CD4-positive, alpha-beta T cell treated with Interleukin-6 for 4 hours (primary cell): ENCODE measurements at places on chromosomes 4 and X.
A peak's percentile ranks its signal among the peaks of the same experiment; 100 is the strongest.

GRCh38 chr4:39698424-39699009 is 581 bp downstream of the UBE2K start:
- peak; percentile 53 for DNase-seq

- DNase-seq, result no peak
Measured at GRCh38 chr4:163556650-163557391, 62.3 kb downstream of the TMA16 start.

DNA sequence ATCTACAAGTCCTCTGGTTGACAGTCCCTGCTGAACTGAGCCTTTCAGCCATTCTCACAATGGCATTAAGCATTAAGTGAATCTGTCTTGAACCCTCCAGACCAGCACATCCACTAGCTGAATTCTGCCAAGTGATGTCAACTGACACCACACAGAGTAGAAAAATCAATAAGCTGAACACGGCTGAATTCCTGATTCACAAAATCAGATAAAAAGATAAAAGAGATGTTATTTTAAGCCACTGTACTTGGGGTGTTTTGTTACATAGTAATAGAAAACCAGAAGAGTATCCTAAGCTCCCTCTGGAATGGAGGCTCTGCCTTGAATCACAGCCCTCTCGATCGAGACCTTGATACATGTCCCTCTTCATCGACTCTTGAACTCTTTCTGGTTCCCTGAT is 336.5 kb downstream of the DMD start:
- DNase-seq, result no peak

GRCh38 chr4:70496231-70496630 is 22.1 kb upstream of the AMTN start:
- DNase-seq, result no peak

DNA sequence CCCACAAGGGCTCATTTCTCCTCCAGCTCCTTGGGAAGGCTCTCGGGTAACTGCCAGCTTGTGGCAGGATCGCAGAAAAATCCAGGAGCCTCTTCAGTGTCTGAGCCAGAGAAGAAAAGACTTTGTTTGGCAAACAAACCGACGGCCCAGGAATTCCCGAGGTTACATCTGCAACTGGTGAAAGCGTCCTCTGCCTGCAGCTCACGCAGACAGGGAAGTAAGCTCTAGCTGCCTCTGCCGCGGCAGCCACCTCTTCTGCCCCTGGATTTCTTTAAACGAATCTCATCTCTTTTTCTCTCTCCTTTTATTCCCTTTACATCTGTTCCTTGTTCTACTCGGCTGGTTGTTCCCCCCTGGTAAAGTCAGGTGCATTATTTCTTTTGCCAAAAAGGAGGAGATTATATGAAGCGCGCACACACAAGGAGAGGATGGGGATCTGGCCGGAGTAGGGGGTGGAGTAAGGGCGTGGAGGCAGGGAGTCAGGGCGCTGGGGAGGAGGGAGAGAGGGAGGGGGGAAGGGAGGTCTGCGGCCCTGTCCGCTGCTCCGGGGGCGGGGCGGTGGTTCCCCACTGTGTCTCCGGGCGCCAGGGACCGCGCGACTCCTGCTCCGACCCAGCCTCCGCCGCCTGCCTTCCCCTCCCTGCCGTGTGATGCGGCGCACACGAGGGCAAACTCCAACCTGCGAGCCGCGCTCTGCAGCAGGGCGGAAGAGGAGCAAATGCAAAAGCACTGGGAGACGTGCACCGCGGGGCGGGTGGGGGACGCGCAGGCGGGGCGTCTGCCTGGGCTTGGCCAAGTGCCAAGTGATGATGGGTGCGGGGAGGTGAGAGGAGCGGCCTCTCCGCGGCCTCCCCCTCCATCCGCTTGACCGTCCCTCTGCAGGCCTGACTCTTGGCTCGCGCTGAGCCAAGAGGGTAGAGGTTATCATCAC is at the start of gene DCHS2:
TSS of gene DCHS2 (minus strand) at position 459 of the 931 bp plus-strand sequence. CDS start at position 15, 444 bp downstream.
- DNase-seq, result no peak

DNA sequence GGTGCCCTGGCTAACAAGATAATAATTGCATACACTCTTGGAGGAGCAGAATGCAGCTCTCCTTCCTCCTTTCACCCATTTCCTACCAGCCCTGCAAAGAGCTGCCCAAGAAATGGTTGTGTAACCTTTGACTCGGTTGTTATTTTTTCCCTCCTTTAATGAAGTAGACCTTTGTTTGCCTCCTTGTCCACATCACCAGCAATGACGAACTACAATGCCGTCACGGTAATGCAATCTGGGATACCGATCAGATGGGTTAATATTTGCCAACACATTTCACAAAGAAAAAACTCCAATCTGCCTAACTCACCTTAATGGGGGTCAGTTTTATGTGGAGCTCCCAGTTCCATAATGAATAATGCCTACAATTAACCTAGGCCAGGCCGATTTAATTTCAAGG is 32.0 kb downstream of the GPRIN3 start:
- DNase-seq, result no peak

- DNase-seq, result no peak
Measured at GRCh38 chrX:13334491-13334890, 14.6 kb upstream of the ATXN3L start.

- DNase-seq, result no peak
Measured at GRCh38 chr4:99943904-99944437, 2.4 kb downstream of the DNAJB14 start.

DNA sequence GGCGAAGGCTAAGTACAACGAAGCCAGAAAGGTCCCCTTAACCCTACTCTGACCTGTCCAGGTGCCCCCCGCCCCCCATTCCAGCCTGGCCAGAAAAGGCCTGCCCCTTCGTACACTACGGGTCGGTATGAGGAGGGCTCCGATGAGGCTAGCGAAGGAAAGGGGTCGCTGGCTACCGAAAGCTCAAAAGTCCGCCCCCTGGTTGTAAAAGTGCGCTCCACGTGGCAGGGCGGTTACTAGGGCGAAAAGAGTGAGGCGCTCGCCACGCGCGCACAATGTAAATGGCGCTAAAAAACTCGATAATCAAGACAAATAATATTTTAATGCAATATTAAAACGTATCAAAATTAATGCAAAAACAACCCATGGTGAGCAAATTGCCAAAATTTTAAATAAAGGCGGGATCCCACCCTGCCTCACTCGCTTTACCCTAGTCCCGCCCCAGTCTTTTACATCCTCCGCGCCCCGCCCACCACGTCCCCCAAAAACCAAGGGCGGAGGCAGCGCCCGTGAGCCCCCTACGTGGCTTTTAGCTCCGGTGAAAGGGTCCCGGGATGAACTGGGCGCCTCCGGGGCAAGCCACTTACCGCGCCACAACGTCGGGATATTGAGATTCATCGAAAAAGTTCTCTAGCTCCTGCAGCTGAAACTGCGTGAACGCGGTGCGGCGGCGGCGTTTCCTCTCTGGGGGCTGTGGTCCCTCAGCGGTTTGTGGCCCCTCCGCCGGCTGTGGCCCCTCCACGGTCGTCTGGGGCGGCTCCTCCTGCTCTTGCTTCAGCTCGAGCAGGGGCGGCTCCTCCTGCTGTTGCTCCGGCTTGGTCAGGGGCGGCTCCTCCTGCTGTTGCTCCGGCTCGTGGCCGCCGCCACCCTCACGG is 929 bp downstream of the ESX1 start:
- no peak for DNase-seq

DNA sequence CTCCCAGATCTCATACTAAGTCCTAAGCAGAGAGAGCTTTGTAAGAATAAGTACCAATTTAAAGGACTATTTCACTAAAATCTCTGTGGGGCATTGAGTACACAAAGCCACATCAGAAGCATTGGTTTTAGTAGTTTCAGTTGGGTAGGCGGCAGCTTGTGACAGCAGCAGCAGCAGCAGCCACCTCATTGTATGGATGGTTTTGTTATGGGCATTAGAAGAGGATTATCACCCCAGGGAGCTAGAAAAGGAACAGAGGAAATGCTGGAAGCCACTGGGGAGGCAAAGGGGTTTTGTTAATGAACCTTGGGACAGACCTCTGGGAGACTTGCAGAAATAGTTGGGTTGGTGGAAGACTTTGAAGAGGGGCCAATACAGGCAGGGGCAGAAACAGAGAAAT is 93.9 kb upstream of the FRMPD3 start:
- DNase-seq, result no peak

DNA sequence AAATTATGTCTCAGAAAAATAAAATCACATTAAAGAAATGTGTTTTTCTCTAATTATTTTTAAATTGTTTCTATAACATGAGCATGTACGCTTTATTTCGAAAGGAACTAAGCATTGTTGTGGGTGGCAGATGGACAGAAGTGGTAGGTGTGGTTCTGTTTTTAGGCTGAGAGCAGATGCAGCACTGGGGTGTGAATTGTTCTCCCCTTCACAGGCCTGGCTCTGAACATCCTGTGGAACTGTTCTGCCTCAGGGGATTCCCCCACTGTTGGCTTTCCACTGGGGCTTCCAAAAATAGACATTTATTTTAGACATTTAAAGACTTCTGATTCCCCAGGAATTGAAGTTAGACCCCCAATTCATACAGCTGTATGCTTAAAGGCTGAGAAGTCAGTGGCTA is 41.9 kb upstream of the PDHA2 start:
- no peak for DNase-seq

DNA sequence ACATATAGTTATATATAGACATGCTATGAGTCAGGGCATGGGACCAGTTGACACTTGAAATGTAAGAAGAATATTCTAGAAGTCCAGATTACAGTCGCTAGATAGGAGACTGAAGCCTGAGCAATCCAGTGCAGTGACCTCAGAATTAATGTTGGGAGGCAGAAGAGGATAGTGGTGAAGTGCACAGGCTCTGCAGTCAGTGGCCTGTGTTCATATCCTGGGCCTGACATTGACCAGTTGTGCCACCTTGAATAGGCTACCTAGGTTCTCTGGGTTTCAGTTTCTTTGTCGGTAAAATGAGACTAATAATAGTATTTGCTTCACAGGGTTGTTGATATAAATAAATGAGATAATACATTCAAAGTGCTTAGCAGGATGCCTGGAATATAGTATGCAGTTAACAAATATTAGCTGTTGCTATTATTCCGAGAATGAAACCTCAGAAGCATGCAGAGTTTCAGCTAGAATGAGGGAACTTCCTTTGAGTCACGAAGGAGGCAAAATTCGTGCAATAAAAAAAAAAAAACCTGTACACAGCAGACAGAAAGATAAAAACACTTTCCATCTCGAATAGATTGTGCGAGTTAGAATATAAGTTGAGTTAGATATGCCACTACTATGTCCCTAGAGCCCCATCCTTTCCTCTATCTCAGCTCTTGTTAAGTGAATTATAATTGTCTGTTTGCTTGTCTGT is 4.0 kb upstream of the SH2D1A start:
- DNase-seq, result no peak

- DNase-seq, result no peak
Measured at GRCh38 chrX:103012945-103013344, 51.0 kb downstream of the BEX1 start.

GRCh38 chr4:127965803-127966175 is 583 bp downstream of the ABHD18 start:
- DNase-seq, result peak; percentile 69

DNA sequence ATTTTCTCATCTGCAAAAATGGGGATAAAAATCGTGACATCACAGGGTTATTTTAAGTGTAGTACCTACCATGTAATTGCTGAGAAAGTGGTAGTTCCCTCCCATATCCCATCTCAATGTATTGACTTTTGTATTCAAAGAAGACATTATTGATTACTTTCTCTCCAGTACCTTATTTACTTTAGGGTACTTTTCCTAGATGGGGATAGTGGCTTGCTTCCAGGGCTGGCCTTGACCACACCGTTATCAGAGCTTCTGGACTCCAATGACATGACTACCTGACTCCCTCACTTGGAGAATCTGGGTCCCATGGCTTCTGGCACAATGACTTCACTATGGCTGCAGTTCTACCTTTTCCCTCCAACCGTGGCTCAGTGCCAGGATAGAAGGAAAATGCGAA is 58.2 kb upstream of the EOLA2 start:
- DNase-seq, result no peak

DNA sequence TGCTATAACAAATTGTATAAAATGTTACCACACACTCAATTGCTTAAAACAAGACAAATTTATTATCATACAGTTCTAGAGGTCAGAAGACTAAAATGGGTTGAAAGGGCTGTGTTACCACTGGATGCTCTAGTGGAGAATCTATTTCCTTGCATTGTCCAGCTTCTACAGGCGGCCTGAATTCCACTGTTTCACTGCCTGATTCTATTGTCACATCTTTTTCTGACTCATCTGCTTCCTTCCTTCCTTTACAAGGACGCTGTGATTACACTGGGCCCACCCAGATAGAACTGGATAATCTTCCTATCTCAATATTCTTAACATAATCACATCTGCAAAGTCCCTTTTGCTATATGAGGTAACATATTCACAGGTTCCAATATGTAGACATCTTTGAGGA is 19.4 kb upstream of the ARMCX1 start:
- no peak for DNase-seq

DNA sequence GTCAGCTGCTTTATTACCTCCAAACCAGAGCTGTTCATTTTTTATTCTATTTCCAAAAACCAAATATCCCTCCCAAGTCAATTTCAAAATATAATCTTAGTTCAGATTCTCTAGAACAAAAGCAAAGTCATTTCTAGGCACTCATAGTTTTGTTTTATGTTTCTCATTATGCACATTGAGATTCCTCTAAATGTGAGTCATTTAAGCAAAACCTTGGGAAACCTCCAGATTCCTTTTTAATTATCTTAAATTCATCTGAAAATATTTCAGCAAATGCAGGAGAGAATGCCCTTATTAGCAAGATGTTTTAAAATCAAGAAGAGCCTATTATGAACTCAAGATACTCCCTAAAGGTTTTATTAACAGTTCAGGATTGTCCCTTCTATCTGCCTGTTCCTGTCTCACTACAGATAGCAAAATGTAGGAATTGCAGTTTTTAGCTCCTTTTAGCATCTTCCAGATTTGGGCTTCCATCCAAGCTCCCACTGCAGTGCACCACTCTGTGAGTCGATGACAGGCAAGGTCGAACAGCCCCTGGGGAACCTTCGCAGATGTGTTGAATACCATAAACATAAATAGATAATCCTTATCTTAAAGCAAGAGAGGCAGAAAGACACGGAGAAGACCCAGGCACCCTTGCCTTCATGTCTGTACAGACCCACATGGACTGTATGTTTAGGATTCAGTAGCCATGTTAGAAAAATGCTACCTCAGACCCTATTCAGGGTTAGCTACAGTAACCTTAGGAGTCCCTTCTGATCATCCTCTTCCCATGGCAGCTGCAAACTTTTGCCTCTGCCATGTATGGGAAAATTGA is 11.3 kb upstream of the SLC9A7 start:
- DNase-seq, result no peak

DNA sequence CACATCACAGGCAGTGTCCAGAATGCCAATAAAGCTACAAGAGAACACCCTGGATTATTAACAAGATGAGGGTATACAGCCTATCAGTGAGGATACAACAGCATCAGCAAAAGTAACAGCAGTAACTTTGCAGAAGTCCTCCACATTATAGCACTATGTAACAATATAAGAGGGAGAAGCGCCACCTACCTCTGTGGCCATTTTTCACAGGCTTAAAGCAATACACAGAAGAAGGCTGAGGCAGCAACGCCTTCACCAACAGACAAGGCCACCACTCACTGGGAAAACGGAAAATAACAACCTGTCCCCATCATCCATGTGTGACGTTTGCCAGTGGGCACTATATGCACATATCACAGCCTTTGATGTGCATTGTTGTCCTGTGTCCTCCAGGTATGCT is 12.5 kb downstream of the RTL8B start:
- DNase-seq, result no peak
